ENCODE measurements at places on chromosomes 5 and 9. TPM values are rescaled to one million over a fixed set of nuclear protein-coding genes. Genes with fewer than 3 reads are reported as not detected.

GRCh38 chr5:9642621-9643020 is 12.5 kb upstream of the TAS2R1 start:
- DNase-seq: no peak

DNA sequence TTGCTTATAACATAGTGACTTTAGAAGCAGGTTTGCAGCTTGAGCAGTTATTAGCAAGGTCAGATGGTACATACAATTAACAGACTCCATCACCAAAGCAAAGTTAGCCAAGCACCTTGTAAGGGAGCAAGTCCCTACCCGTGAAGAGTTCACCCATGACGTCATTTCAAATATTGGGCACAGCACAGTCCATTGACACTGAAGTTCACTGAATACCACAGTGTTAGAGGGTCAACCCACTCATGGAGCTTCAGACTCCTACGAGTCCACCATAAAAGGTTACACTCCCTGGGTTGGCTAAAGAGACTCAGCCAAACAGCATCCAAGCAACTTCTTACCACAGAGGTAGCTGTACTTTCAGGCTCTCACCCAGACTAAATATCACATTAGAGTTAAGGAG is 77.5 kb downstream of the GALNT10 start:
- DNase-seq: no peak

Gene PTPN3
- 0.86 TPM for polyA plus RNA-seq

Gene SLC25A2
- polyA plus RNA-seq: not detected

Gene PKD2L2
- polyA plus RNA-seq: not detected

Gene FOXD4L3
- polyA plus RNA-seq: not detected
